A549 treated with Hydrocortisone at 1 μM for 4 hours (cell line): ENCODE measurements at places on chromosomes 5 and 9. TPM values are rescaled to one million over a fixed set of nuclear protein-coding genes. Genes with fewer than 3 reads are reported as not detected.

The CCL27 gene
- total RNA-seq: 0.28 to 0.30 TPM in 2 of 5 replicates, not detected in the others

The RANBP3L gene
- not detected in 5 replicates for total RNA-seq

The SPATA31A3 gene
- not detected in 5 replicates for total RNA-seq

The WDR36 gene
- total RNA-seq: 11.4 to 19.0 TPM (median 14.8 TPM) in 5 replicates

The PPP3R2 gene
- not detected in 5 replicates for total RNA-seq

The IL31RA gene
- 1.2 to 1.7 TPM (median 1.3 TPM) in 5 replicates for total RNA-seq

The PCDHA9 gene
- not detected in 5 replicates for total RNA-seq

The DTWD2 gene
- 1.1 to 1.7 TPM (median 1.5 TPM) in 5 replicates for total RNA-seq

The ST8SIA4 gene
- total RNA-seq: 0.18 to 0.33 TPM (median 0.23 TPM) in 5 replicates

The ACTBL2 gene
- total RNA-seq: 0.07 to 0.09 TPM in 2 of 5 replicates, not detected in the others

The PURA gene
- 4.6 to 6.2 TPM (median 4.8 TPM) in 5 replicates for total RNA-seq

The IL3 gene
- total RNA-seq: not detected in 5 replicates

The FAM153A gene
- total RNA-seq: not detected in 5 replicates

The TAF11L5 gene
- total RNA-seq: not detected in 5 replicates

The RNF183 gene
- not detected in 5 replicates for total RNA-seq

The JAKMIP2 gene
- total RNA-seq: not detected in 5 replicates

The ARID3C gene
- 0.21 to 0.25 TPM (median 0.22 TPM) in 5 replicates for total RNA-seq

The PIP5K1B gene
- total RNA-seq: not detected in 5 replicates

The SH2D3C gene
- 0.09 to 0.24 TPM (median 0.12 TPM) in 3 of 5 replicates, not detected in the others for total RNA-seq

The PCDHGA12 gene
- 0.03 TPM in 2 of 5 replicates, not detected in the others for total RNA-seq

The ENHO gene
- 0.88 to 2.5 TPM (median 1.9 TPM) in 5 replicates for total RNA-seq

The PALM2AKAP2 gene
- 0.16 to 0.47 TPM (median 0.30 TPM) in 5 replicates for total RNA-seq

The FBXL7 gene
- 1.2 to 1.6 TPM (median 1.4 TPM) in 5 replicates for total RNA-seq

The CXCL14 gene
- total RNA-seq: 0.13 to 0.37 TPM (median 0.15 TPM) in 5 replicates

The MSX2 gene
- 3.1 to 5.0 TPM (median 4.3 TPM) in 5 replicates for total RNA-seq

The TEK gene
- total RNA-seq: 0.09 to 0.15 TPM (median 0.12 TPM) in 5 replicates

The PRR16 gene
- total RNA-seq: 0.07 to 0.16 TPM in 2 of 5 replicates, not detected in the others

The IRGM gene
- 0.09 to 0.32 TPM (median 0.17 TPM) in 5 replicates for total RNA-seq

The KIF20A gene
- total RNA-seq: 39.4 to 57.5 TPM (median 43.3 TPM) in 5 replicates

The DRD1 gene
- 0.06 to 0.16 TPM (median 0.09 TPM) in 5 replicates for total RNA-seq

The ARL14EPL gene
- total RNA-seq: 0.10 to 0.43 TPM (median 0.24 TPM) in 5 replicates

The ABL1 gene
- total RNA-seq: 42.6 to 53.0 TPM (median 52.2 TPM) in 5 replicates

The DMRTA1 gene
- total RNA-seq: 0.53 to 0.68 TPM (median 0.60 TPM) in 5 replicates

The ZNF454 gene
- not detected in 5 replicates for total RNA-seq
